Hippocampal formation (tissue), 2 donors: ENCODE measurements at places on chromosomes 13 and 19.

DNA sequence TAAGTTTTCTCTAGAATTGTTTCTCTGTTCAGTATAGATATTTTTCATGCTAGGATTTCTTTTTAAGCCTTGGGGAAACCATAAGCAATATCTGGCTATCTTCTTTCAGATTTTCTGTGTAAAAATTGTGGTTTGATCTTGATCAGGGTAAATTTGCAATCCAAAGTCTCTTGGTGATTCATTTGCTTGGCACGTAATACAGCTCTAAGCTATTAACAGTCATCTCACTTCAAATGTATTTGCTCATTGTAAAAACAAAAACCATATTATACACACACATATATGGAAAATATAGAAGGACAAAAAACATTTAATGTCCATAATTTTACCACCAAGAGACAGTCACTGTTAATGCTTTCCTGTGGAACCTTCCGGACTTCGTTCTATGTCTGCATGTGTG lies 191.0 kb downstream of the SHISA2 start:
- no peak for DNase-seq

DNA sequence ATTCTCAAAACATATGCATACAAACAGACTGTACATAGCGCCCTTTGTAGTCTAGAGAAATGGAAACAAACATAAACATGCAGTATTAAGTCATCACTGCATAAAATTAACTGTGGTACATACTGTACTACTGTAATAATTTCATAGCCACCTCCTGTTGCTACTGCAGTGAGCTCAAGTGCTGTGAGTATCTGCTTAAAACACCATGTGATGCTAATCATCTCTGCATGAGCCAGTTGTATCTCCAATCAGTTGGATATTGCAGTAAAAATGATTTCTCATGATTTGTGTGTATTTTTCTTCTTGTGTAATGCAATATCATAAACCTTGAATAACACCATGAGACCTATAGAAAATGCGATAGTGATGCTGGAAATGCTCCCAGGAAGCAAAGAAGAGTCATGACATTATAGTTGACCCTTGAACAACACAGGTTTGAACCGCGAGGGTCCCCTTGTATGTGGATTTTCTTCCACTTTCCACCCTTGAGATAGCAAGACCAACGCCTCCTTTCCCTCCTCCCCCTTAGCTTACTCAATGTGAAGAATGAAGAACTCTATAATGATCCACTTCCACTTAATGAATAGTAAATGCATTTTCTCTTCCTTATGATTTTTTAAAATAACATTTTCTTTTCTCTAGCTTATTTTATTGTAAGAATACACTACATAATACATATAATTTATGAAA lies 4.1 kb downstream of the TNFSF13B start:
- no peak for DNase-seq

DNA sequence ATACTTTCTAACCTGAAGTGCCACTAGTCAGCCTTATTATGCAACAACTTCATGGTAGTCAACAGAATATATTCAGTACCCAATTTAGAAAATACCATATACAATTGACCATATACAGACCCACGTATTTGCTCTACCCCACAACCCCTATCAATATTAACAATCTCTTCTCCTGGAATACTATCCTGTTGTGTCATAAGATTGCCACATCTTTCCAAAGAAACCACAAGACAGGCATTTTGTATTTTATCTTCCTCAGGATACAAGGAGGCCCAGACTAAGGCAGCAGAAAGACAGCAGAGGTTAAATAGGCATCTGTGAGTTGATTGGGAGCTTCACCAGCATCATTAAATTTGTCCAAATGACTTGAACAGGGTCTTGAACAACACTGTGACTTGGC lies 4.5 kb downstream of the SPART start:
- no peak for DNase-seq

- DNase-seq: peak; percentile 63
Measured at GRCh38 chr19:49114630-49115363, 627 bp downstream of the LIN7B start.

GRCh38 chr13:50401721-50402465 lies 386.6 kb downstream of the KCNRG start:
- no peak for DNase-seq

DNA sequence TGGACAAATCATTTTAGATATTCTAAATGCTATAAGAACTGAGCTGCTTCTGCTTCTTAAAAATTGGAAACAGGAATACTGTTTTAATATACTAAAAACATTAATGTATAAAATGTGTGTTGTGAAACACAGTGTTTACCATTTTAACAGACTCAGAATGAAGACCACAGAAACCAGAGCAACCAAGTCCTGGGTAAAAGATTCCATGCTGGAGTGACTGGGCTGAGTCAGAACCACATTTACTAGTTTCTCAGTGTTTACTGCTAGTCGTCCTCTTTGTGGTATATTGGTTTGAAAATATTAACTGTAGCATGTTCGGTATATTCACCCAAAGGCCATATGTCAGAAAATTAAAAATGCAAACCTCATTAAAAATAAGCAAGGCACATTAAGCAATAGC lies 31.9 kb downstream of the ANKRD10 start:
- DNase-seq: no peak

DNA sequence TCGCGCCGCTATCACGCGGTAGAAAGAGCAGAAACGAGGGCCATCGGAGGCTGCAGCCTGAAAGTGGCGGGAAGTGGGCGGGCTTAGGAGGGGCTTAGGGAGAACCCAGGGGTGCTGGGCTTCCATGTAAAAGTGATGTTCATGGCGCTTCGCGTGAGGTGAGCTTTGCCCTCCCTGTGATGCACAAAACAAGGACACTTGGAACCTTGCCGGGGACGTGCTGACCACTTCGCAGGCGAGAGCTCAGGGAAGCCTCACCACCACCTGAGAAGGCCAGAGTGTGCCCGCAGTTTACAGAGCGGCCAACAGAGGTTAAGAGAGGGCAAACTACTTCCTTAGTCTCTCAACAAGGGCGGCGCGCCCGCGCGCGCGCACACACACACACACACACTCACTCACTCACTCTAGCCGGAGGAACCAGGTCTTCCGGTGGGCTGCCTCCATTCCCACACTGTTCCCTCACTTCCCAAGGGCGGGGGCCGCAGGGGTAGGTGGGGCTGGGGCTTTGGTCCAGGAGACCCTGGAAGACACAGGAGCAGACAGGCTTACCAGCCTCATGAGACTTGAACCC lies 651 bp downstream of the GAPDHS start:
- no peak for DNase-seq
